ENCODE measurements at places on chromosomes 5 and 9.

DNA sequence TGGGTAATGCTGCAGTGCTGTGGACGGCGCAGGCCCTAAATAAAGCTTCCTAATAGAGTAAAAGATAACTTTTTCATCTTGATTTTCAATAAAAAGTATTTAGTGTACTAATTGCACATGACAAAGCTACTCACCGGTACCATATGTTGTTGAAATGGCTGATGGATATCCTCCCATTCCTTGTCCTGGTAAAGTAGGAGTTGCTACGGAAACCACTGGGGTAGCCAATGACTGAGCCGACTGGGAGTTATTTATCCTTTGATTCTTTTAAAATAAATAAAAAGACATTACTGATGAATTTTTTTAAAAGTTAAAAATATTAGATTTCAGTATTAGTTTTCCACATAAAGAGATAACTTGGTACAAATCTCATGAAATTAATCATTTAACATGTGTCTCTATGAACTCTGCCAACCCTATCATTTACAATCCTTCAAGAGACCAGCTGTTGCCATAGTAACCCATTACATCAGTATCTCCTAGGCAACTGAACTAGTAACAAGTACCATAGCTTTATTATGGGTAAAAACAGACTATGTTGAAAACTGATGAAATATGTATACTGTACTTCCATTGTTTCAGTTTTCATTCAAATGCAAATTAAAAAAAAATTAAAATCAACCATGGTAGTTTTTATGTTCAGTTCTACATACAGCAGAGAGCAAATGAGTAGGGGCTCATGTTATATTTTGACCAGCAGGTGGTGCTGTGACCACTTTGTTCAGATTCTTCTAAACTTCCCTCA, 153.7 kb downstream of the MEF2C start:
- peak; percentile 60 for DNase-seq

DNA sequence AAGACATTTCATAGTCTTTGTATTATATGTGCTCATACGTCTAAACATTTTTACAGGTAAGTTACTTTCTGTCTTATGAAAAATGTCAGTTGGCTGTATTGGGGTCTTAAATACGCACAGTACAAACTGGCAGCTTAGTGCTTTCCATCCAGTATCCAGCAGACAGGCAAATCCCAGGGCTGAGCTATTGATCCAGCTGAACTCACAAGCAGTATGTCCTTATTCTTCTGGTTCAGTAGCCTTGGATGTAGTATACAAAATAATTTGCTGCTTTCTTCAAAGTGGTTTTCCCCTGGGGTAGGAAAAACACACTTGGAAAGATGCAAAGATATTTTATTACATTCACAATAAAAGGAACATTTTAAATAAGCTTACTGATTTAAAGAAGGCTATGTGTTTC, 617.2 kb downstream of the NR2F1-AS1 start:
- DNase-seq: no peak

GRCh38 chr9:17280350-17281012, 145.6 kb downstream of the CNTLN start:
- DNase-seq: no peak

GRCh38 chr5:125002727-125003598, 256.5 kb upstream of the ZNF608 start:
- DNase-seq: no peak

DNA sequence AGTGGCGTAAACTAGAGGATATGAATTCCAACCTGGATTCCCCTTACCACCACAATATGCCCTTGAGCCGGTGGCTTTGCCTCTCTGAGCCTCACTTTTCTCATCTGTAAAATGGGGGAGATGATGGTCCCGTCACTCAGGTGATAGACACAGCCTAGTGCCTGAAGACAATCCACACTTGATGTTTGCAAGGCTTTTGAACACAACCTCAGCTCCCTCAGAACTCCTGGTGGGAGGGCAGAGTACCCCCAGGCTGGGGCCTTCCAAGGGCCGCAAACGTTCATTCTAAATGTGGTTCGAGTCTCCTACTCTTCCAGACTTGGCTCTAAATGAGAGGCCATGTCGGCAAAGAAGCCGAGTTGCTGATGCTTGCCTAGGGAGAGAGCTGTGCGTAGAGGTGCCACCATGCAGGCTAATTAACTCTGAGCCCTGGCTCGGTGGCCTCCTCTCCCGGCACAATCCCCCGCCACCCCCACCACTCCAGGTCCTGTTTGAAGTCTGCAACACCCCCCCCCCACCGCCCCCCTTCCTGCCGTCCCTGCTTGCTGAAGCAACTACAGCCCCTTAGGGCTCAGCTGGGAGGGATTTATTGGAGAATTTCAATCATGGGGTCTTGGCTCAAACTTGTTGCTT, 97.7 kb upstream of the LMX1B start:
- DNase-seq: no peak

GRCh38 chr5:54205453-54205852, 104.9 kb downstream of the ARL15 start:
- no peak for DNase-seq

GRCh38 chr9:110399983-110400382, 62.3 kb upstream of the TXNDC8 start:
- DNase-seq: no peak

DNA sequence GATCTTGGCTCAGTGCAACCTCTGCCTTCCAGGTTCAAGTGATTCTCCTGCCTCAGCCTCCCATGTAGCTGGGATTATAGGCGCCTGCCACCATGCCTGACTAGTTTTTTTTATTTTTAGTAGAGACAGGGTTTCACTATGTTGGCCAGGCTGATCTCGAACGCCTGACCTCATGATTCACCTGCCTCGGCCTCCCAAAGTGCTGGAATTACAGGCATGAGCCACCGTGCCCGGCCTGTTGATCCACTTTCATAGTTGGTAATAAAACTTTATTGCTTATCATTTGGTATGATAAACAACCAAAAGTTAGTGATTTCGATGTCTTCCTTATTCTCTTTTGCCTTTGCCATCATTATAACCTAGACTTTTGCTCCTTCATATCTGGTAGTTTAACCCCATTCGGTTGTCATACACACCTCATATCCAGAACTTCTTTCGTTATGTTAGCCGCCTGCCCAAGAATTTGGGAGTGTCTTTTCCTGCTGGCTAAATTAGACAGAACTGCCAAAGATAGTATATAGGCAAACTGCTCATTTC, 45.0 kb downstream of the UBE2R2 start:
- no peak for DNase-seq

GRCh38 chr9:106233116-106233515, 538.8 kb downstream of the TMEM38B start:
- DNase-seq: no peak

- no peak for DNase-seq
These were observed 17.7 kb downstream of the ANGPTL2 start for GRCh38 chr9:127104581-127105311.

DNA sequence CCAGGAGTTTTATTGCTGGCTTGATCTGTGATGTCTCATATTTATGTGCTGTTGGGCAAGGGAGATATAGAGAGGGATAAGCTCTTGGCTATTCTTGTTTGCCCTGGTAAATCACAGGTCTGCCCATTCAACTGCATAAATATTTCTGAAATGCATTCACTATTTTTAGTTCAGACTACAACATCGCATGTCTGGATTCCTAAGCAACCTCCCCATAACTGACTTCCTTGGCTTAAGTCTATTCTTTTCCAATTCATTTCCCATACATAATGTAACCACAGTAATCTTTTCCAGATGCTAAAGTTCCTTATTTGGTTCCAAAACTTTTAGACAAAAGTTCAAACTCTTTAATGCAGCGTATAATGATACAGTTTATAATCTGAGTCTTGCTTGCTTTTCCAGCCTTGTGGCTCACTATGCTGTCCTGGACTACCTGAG, 321.4 kb upstream of the ACTBL2 start:
- DNase-seq: no peak

DNA sequence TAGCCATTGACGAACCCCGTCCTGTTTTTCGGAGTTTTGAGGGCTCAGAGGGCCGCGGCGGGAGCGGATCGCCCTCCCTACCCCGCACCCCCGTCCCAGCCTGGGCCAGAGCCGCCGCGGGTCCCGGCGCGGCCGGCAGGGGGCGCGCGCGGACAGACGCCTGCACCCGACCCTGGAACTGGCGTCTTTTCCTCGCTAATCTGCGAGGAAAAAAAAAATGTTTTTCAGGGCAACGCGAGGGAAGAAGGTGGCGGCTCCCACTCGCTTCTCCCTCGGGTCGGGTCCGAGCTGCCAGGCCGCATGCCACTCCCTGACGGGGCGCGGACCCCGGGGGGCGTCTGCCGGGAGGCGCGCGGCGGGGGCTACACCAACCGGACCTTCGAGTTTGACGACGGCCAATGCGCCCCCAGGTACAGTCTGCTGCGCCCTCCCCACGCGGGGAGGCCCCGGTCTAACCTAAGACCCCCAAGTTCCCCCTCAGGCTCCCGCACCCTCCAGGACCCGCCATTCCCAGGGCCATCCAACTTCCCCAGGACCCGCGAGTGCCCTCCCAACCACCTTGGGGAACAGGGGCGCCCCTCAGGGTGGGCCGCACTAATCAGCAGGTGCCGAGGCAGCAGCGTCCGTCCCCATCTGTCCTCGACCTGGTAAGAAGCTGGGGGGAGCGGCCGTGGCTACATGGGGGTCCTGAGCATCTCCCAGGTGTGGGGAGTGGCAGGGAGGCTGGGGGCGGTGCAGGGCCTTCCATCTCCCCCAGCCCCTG, at the start of gene KCNT1:
TSS of gene KCNT1 (plus strand) at position 227 of the 763 bp plus-strand sequence. CDS start at position 301, 74 bp downstream.
- peak; percentile 23 for DNase-seq

DNA sequence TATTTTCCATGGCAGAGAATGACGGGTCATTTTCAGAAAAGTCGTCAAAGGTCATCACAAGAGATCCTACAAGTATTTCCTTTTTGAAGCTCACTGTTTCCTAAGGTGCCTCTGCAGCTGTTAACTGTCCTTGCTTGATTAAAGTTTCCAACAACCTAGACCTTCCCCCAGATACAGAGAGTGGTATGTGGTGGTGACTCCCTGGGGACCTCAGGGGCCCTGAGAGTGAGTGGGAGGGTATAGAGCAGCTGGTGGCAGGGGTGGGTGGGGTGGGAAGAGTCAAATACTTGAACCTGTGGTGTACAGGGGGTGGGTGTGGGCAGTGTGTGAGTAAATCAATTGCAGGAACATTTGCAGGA, 1.6 kb upstream of the CD72 start:
- no peak for DNase-seq

DNA sequence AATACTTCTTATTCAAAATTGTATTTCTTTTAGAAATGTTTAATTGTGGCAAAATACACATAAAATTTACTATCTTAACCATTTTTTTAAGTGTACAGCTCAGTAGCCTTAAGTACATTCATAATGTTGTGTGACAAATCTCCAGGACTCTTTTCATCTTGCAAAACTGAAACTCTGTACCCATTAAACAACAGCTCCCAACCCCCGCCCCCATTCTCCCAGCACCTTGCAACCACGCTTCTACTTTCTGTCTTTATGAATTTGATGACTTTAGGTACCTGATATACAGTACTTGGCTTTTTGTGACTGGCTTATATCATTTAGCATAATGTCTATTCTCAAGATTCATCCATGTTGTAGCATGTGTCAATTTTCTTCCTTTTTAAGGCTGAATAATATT, 2.8 kb upstream of the IL5 start:
- DNase-seq: no peak

- no peak for DNase-seq
These were observed 353.6 kb downstream of the SEMA5A start for GRCh38 chr5:9192266-9192665.

DNA sequence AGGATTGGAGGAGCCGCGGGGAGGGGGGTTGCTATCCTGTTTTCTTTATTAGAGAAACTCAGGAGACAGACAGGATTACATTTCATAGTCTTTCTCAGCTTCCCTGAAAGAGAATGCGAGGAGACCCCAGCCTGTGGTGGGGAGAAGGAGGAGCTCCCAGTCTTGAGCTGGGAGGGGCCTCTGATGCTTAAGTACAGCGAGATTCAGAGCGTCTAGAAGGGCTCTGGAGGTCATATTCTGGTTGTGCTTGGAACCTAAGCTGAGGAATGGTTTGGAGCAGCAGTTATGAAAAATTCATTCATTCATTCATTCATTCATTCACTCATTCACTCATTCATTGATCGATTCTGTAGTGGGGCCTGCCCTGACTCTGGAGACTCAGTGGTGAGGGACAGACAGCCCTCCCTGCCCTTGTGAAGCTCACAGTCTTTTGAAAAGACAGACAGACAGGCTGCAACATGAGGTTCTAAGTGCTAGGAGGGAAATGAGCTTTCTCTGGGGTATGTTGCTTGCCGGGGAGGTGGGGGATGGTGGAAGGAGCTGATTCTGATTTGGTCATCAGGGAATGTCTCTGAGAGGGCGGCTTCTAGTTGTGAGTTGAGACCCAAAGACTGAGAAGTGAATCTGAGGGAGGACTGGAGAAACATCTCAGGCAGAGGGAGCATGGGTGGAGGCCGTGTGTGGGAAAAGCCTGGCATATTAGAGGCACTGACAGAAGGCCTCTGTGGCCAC, 2.5 kb upstream of the SPRY4 start:
- no peak for DNase-seq

- no peak for DNase-seq
These were observed 48.2 kb downstream of the ROPN1L start for GRCh38 chr5:10489810-10490426.

DNA sequence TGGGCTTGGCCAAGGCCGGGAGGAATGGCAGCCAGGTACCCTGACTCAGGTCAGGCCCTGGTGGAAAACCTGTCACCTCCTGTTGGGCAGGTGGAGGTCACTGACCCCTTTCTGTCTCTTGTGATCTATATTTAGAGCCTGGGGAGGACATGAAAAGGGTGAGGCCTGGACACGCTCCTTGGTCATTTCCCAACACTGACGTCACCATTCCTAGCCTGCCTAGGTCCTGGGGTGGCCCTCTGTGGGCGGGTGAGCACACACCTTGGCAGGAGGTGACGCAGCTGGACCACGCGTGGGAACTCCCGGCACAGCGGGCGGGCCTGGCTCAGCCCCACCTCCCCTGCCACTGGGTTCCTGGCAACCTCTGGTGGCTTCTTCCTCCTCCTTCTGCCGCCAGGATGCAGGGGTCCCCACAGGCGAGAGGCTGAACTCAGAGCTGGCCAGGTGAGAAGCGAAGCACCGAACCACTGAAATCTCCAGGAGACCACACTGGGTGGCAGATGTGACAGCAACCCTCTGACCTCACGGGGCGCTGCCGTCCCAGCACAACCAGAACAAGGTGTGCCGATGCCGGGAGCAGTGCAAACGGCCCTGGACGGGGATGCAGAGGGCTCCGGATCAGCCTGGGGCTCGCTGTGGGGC, 6.4 kb upstream of the RALGDS start:
- DNase-seq: no peak

DNA sequence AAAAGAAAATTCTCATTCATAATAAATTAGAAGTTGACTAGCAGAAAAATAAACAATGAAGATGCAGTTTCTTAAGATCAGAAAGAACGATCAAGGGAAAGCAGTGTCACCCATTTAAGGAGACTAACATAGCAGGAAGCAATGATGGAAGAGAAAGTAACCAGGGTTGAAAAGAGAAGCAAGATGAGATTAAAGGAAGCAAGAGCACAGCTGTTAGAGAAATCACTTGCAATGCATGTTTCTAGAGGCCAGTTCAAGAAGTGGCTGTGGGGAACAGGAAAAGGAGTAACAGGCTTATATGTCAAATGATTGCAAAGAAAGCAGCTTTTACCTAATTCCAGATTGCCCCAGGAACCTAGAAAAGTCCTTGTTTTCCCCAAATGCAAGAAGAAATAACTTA, 46.8 kb upstream of the SLC1A1 start:
- no peak for DNase-seq

GRCh38 chr5:1099926-1100663, 11.8 kb downstream of the SLC12A7 start:
- no peak for DNase-seq

GRCh38 chr5:9099689-9100088, 446.2 kb downstream of the SEMA5A start:
- DNase-seq: no peak

- no peak for DNase-seq
These were observed 4.6 kb downstream of the ANXA1 start for GRCh38 chr9:73155968-73156864.
